ENCODE measurements at places on chromosomes 6 and 20.

DNA sequence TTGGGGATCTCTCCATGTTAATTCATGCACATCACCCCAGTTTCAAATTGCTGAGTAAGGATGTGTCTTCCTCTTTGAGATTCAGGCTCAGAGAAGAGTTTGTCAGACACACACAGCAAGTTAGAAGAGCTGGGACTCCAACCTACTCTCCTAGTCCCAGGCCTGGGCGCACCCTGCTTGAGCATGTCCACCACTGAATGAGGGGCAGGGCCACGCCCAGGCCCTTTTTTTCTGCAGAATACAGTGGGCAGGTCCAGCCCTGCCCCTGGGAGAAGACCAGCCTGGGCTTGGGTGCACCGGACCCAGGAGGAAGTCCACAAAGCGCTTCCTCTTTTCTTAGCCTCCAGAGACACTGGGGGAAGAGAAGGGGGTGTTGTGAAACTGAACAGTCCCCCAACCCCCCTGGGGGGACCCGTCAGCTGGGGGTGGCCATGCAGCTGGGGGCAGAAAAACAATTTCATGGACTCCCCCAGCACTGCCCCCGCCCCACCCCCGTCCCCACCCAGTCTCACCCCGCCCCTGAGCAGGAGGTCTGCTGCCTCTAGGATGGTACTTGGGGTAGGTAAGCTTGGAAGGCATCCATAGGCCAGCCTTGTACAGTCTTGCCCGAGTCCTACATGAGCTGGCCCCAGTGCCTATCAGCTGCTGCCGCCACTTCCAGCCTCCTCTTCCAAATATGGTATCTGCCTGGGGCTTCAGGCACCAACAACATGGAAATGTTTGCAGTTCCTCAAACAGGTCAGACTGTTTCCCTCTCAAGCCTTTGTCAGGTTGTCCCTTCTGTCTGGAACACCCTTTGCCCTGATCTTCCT lies 11.7 kb upstream of the HCK start:
- DNase-seq = no peak

DNA sequence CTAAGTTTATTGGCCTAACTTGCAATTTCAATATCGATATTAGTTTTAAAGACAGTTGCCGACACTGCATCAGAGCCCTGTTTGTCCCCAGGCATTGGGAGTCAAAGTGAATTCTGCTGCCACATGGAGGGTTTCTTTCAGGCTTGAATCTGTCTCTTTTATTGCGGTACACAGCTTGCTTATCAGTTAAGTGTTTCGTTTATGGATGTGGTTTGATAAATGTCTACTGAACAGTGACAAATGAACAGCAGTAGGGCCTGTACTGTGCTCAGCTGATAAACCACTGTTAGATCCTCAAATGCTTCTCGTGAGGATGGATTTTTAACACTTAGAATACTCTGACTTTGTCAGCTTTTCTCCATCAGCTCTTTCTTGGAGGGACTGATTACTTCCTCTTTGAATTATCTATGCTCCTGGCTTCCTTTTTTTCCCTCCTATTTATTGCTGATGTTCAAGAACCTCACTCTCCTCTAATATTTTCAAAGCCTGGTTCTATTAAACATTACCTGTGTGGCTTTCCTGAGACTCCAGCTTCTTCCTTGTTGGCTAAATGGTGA lies 240.8 kb downstream of the PLCB1 start:
- DNase-seq = no peak

- no peak for DNase-seq
Measured at GRCh38 chr20:40276301-40276700, 412.7 kb downstream of the MAFB start.

- no peak for DNase-seq
Measured at GRCh38 chr6:34315780-34316179, 67.0 kb upstream of the SMIM29 start.

DNA sequence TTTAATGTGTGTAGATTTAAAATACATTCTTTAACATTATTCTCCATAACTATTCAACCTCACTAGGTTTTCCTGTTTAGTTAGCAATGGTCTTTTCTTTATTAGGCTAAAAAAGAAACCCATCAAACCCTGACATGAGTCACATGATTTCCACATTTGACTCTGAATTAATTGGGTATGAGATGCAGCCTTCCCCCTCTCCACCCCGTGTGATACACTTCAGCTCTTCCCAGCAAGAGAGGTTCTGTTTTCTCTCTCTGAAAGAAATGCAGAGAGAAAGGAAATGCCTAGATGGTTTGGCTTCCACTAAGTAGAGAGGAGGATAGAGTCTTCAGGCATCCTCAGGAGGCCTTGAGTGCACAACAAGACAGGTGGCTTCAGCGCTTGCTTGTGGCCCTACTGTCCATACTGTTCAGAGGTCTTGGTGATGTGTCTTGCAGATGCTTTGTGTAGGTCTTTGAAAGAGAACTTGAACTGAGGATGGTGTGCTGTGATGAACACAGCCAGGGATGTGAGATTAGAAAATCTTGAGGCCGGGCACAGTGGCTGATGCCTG lies 17.3 kb downstream of the FARS2 start:
- no peak for DNase-seq

DNA sequence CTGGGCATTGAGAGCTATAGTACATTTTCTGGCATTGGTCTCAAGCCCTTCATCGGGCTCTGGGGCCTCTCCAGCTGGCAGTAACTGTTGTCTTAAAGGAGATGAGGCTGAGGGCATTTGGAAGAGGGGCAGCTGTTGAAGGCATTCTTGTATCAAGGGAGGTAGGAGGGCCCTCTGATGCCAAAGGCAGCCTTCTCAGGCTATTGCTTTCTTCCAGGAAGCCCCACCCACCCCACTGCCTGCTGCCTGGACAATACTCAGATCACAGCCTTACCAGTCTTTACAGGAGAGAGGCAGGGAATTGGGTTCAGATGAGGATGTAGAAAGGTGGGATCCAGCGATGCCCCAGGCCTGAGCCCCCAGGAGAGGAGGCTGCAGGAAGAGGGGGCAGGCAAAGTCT lies 46.0 kb downstream of the CPXM1 start:
- no peak for DNase-seq

DNA sequence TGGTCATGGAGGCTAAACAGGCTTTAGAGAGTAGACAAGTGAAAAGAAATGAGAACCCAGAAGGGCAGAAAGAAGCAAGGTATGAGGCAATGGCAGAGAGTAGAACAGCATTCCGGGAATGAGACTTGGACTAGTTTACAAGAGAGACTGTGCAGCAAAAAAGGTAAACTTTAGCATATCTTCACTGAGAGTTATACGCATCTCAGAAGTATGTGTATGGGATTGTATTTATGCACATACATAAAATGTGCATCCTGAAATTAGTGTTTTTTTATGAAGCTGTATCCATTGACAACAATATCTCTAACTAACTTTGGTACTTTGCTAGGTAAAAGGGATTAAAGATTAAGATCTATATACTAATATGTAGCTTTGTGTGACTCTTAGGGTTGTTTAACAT lies 753.6 kb downstream of the BCKDHB start:
- DNase-seq = no peak
